ENCODE measurements at places on chromosomes 16 and 17.

DNA sequence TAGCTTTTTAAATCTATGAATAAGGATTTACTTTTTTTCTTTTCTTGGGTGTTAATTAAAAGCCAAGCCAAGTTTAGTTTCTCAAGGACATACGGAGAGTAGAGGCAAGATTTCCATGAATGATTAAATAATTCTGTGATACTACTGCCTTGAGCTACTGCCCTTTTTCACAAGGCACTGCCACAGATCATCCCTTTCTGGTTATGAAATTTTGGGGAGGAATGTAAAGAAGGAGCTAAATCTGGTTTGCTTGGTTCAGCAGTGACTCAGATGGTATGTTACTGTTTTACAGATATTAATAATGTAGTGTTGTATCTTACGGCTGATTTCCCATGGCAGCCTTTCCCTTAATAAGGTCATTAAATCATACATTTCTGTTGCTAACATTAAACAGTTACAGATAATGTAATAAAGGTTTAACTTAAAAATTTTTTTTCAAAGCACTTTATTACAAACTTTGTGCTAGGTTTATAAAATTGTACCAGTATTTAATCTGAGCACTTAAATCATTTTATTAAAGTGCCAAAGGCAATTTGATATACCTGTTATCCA is 2.6 kb downstream of the WSB1 start:
- no peak for DNase-seq

DNA sequence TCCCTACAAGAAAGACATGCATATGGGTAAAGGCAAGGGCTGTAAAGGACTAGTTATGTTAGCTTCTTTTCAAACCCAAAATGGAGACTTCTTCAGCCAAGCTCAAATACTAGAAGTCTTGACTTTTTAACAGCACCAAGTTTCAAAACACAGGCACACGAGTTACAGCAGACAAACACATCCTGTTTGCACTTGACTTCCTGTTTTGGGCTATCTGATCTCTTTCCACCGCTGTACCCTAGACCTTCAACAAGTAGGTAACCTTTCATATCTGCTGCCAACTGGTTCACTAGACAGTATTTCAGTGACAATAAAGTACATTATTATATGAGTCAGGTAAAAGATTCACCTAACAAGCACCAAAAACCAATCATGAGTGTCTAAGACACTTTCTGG is 12.3 kb downstream of the RFFL start:
- DNase-seq: peak; percentile 38

- DNase-seq: no peak
These were observed 178.7 kb downstream of the SNX29 start for GRCh38 chr16:12155235-12155634.

DNA sequence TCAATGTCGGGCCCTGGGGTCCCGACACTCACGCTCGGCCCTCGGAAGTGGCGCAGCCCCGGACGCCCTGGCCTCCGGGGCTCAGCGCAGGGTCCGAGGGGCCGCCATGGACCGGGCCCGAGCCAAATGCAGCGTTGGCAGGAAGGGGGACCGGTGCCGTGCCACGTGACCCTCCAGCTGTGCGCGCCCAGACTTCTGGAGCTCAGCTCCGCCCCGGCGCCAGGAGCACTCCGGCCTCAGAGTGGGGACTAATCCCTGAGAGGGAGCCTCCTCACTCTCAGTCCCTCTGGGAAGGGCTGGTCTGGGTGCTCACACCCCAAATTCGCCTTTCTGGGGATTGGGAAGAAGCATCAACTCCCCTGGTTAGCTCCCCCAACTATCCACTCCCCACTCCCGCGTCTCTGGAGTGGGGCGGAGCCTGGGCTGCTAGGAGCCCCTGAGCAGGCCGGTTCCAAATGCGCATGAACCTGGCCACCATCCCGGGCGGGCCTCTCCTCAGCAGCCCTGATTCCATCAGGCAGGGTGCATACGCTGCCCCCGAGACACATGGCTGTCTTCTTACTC is at the start of gene B3GNT9:
Gene B3GNT9 (minus strand): TSS at position 166 of the 564 bp plus-strand sequence. CDS start 513 bp downstream, outside the sequence.
- DNase-seq: peak; percentile 83

DNA sequence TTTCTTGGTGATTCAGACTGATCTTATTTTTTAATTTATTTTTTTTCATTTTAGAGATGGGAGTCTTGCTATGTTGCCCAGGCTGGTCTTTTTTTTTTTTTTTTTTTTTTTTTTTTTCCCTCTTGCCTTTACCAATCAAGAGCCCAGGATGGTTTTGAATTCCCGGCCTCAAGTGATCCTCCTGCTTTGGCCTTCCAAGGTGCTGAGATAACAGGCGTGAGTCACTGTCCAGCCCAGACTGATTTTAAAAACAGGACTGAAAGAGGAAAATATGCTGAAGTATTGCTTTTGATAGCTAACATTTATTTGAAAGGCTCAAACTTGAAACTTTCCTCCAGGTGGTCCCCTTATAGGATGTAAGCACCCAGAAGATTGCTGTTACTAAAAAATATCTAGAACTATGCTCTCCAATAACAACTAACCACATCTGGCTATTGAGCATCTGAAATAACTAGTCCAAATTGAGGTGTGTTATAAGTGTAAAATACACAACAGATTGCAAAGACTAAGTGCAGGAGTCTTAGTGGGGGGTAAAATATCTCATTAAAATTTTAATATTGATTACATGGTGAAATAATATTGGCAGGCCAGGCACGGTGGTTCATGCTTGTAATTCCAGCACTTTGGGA is 15.8 kb upstream of the BRIP1 start:
- no peak for DNase-seq

GRCh38 chr17:53543472-53543871 is 279.3 kb upstream of the KIF2B start:
- no peak for DNase-seq

DNA sequence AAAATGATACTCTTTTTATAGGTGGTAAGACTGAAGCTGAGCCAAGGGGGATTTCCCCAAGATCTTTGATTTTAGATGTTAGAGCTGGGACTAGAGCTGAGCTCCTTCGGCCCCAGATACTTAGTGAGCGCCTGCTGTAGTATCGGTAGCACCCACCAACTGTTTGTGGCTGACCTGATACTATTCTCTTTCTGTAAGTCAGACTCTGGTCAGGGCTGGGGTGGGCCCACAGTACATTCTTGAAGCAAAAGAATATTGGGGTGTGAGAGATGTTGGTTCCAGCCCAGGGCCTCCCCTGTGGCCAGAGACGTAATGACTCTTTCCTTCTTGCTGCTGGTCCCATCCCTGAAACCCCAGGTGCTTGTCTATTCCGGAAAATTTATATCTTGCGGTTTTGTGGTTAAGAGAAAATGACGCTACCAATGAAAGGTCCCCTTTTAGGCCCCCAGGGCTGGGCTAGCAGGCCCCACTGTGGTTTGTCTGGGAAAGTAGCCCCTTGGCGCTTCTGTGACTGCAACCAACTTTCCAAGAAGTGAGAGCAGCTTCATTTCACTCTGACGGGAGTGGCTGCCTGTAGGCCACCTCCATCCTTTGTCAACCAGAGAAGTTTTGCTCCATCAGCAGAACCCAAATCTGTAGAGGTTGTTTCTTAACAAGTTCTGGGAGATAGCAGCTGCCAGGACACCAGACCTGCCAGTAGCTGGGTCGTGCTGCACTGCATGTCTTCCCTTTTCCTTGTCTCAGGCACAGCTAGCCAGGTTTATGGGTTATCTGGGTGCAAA is 86.4 kb upstream of the LGALS9 start:
- DNase-seq: no peak

DNA sequence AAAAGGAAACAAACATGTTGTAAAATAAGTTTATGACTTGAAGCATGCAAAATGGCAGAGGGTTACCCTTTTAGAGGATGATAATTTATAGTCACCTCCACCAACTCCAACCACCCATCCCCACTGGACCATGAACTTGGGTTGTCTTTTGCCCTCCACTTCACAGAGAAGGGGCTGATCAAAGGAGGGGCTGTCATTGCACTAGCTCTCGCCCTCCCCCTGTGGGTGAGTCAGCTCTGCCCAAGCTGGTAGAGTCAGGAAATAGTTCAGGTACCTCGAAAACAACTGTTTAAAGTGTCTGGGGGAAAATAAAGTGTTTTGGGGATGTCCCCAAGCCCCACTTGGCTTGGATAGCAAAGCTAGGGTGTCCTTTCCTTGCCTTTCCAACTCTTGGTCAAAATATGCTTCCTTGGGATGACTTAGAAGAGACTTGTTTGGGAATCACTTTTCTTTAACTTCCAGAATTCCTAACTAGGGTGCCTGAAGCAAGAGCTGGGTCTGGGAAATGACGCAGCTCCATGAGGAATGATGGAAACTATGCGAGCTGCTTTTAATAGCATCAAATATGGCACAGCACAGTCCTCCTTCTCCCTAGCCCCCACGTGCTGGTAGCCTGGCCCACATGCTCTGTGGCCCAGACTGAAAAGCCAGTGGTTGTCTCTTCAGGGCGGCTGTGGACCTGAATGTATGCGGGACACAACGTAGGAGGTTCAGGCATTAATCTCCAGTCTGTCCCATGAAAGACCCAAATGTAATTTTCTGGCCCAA is 40.7 kb downstream of the TBX4 start:
- DNase-seq: no peak

DNA sequence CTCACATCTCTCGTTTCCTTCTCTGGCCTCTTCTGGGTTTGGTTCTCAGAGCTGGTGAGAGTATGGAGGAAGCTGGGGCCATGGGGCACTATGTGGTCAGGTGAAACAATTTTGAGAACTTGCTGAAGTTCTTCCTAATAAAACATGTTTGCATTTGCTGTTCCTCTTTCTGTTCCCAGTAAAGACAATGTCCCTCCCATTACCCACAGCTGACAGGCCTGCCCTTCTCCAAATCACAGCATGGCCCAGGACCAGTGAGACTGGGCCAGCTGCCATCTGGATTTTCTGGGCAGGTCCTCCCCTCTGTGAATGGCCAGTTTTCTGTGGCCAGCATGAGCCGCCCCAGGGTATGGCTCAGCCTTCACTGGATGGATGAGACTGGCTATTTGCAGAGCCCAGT is at the start of gene CD300H:
Gene CD300H (minus strand): TSS at position 113 of the 400 bp plus-strand sequence.
- no peak for DNase-seq

DNA sequence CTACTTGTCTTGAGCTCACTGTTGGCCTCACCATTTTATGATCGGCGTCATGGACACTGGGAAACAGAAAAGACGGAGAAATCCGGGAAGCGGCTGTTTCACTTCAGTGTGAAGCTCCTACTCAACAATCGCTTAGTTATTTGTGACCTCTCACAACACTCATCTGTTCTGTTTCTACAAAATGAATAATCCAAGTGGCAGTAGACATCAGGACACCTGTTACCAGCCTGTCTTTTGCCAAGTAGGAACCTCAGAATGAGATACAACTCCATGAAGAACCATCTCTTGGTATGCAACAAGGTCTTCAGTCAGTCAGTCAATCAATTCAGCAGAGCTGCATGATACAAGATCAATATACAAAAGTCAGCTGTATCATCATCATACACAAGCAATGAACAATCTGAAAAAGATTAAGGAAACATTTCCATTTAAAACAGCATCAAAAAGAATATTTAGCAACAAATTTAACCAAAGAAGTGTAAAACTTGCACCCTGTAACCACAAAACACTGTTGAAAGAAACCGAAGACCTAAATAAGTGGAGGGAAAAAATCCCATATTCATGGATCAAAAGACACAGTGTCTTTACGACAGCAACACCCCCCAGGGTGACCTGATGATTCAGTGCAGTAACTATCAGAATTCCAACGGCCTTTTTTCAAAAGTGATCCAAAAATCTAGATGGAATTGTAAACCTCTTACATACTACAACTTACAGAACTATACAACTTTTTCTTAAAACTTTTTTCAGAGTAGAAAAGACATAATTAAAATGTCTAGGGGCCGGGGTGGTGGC is 63.4 kb downstream of the ANKRD11 start:
- DNase-seq: no peak

GRCh38 chr17:1047177-1047878 is 50.4 kb downstream of the TIMM22 start:
- DNase-seq: no peak

GRCh38 chr17:32264140-32264799 is 1.4 kb upstream of the RHBDL3 start:
- no peak for DNase-seq

GRCh38 chr16:21157632-21158031 is 842 bp upstream of the LDAF1 start:
- no peak for DNase-seq

GRCh38 chr16:87602001-87602775 is at the start of gene JPH3:
Gene JPH3 (plus strand): TSS chr16:87602508. CDS start chr16:87603147, 639 bp downstream.
- DNase-seq: no peak

GRCh38 chr16:56742030-56742984 is 12.4 kb downstream of the NUP93 start:
- no peak for DNase-seq

GRCh38 chr17:57091186-57091618 is 6.2 kb downstream of the AKAP1 start:
- no peak for DNase-seq

DNA sequence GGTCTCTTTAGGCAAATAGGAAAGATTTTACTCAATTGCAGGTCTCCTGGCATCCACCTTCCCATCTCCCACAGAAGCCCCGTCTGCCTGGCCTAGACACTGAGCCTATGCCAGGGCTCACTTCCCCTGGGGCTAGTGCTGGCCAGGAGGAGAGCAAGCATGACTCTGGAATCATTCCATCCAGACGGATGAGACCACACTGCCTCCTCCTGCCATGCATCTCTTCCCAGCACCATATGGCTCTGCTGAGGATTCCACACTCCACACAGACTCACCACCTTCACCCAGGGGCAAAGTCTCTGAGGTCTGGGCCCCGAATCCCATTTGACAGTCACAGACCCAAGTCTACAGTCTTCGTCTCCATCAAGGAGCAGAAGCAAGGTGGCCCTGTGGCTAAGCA is 346.5 kb downstream of the C16orf95 start:
- DNase-seq: no peak

GRCh38 chr17:77675816-77676215 is 282.7 kb upstream of the TNRC6C start:
- no peak for DNase-seq

- no peak for DNase-seq
These were observed 6.9 kb upstream of the DBNDD1 start for GRCh38 chr16:90026135-90026534.

- DNase-seq: no peak
These were observed 14.9 kb upstream of the TBX21 start for GRCh38 chr17:47717979-47718621.

GRCh38 chr17:65966072-65966695 is 225.7 kb downstream of the CEP112 start:
- DNase-seq: no peak

GRCh38 chr17:49866019-49866380 is 18.1 kb upstream of the TAC4 start:
- DNase-seq: no peak

GRCh38 chr17:29368926-29369325 is 21.2 kb upstream of the TAOK1 start:
- DNase-seq: no peak

DNA sequence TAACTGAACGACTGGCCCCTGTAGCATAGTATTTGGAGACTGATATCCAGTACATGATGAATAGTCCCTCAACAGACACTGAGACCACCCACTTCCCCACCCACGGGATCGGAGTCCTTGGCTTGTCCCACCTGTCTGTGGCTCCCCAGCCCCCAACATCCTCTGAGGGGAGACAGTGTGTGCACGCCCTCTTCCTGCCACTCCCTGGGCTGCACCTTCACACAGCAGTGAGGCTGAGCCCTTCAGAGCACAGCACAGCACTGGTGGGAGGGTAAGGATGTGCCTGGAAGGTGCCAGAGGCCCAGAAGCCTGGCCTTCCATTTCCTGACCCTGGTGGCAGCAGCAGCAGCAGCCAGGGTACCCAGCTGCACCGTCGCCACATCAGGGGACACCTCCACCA is 11.0 kb downstream of the DNASE1 start:
- peak; percentile 41 for DNase-seq

- DNase-seq: no peak
These were observed 1.2 kb downstream of the UBALD2 start for GRCh38 chr17:76266244-76266938.

All from mucosa of descending colon (tissue), 3 donors.